ENCODE measurements at places on chromosomes 6 and 20.
A peak's percentile ranks its signal among the peaks of the same experiment; 100 is the strongest.

DNA sequence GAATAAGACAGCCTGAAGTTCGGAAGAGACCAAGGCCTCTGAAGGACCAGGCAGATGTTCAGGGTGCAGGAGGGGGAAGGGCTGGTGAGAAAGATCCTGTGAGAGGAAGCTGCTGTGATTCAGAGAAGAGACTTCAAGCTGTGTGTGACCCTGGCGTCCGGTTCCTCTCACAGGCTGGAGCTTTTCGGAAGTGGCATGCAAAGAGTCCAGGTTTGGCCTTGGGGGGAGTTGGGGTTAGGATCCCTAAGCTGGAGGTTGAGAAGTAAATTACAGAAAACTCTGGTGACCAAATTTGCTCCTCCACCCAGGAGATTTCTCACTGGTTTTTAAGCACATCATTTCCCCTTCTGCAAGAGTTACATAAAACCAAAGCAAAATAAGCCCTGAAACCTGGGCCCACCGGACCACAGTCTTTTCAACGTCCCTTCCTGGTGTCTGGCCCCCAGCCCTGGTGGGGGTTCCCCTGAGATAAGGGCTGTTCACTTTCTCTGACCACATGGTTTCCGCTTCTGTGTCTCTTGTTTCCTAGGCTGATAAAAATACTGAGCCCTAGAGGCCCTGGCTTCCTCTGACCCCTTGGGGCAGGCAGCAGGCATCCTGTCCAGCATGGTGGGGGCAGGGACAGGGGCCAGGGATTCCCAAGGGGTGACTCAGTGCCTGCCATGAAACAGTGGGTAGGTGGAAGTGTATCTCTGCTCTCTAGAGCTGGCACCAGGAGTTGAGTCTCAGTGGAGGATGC lies 12.0 kb upstream of the LTA start:
- DNase-seq: peak; percentile 75

GRCh38 chr6:7673063-7673536 lies 52.8 kb upstream of the BMP6 start:
- DNase-seq: peak; percentile 17

DNA sequence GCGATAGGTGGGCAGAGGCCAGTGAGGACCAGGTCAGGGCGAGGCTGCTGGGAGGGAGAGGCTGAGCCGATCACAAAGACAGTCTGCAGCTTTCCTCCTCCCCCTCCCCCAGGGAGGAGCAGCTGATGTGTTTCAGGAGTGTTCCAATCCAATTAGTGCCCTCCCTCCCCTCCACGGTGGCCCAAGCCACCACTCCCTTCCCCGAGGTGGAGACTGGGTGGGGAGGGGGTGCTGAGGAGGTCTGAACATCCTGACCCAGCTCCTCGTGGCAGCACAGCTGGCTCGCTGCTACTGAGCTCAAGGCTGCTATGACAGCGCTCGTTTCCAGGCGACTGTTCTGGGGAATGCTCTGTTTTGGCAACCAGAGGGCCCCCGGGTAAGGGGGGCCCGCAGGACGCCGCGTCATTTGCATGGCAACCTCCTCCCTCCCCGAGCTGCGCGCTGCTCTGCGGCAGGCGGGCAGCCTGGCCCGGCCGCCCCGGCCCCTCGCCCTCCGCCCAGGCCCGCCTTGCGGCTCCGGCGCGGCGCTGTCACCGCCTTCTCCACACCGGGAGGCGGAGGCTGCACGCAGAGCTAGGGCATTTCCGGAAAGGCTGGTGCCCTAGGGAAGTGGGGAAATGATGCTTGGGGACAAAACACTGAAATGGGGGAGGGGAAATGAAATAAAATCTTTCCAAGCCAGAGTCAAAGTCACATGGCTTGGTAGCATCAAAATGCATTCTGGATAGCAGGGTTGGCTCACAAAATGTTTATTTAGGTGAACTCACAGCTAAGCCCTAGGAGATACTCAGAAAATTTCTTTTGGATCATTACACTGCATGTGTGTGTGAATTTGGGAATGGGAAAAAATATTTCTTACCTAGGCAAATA lies 67.4 kb upstream of the PIM1 start:
- DNase-seq: peak; percentile 97

- no peak for DNase-seq
Measured at GRCh38 chr6:17980329-17980728, 7.1 kb downstream of the KIF13A start.

DNA sequence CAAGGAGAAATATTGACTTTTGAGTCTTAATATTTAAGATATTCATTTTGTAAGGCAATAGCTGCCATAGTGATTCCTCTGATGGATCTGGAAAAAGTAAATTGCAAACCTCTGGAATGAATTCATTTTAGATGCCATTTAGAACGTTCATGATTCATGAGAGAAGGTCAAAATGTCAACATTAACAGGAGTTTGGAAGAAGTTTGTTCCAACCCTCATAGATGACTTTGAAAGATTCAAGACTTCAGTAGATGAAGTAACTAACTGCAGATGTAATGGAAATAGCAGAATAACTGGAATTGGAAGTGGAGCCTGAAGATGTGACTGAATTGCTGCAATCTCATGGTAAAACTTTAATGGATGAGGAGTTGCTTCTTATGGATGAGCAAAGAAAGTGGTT lies 100.9 kb upstream of the CCN2 start:
- no peak for DNase-seq

- no peak for DNase-seq
Measured at GRCh38 chr6:31402324-31403282, 792 bp upstream of the MICA start.

DNA sequence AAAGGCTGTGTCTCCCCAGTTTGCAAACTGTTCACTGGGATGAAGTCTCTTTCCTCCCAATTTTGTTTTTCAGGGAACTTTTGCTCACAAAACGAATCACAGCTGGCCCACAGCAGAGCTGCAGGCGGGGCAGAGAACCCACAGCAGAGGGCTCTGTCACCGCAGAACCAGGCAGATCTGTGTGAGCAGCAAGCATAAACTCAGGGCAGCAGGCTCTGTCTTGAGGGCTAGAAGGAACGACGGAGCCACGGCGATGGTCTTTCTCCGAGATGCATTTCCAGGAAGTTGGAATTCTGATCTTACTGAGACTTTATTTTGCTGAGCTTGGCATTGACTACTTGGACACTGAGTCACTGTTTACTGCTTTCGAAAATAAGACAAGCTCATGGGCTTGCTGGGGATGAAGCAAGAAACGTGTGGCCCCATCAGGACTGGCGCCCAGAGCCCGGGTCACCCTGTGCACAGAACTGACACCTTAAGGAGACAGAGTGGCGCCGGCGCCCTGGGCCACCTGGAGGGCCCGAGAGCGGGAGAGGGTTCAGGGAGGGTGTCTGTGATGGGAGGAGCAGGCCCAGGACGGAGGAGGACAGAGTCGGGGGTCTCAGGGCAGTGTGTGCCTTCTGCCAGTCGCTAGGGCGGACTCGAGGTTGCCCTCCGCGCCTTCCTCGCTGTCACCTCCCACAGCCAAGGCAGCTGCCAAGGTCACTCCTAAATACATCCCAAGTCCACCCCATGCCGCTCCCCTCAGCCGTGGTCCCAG lies 106.3 kb upstream of the NXT1 start:
- DNase-seq: no peak

DNA sequence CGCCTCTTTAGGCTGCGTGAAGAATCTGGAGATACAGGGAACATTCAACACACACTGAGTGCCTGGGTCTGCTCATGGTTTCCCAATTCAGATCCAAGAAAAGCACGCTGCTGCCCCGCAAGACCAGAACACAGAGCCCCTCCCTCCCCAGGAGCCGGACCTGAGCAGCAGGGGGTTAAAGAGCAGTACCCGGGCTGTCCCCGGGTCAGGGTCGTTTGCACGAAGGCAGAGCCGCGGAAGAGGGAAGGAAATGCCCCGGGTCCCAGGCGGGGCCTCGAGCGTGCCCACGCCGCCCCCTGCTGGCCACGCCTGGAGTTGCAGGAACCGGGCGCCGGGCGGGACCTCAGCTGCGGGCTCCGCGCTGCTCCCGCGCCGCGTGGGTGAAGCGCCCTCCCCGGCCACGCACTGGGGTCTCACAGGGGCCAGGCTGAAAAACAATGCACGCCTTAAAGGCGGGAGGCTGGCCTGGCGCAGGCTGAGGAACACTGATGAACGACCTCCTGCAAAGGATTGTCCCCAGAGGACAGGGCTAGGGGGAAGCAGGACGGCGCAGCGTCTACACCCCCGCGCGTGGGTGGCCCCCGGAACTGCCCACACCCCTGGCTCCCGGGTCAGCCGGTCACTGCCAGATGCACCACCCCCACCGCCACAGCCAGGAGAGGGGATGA lies 48.9 kb downstream of the ANKRD60 start:
- peak; percentile 83 for DNase-seq

DNA sequence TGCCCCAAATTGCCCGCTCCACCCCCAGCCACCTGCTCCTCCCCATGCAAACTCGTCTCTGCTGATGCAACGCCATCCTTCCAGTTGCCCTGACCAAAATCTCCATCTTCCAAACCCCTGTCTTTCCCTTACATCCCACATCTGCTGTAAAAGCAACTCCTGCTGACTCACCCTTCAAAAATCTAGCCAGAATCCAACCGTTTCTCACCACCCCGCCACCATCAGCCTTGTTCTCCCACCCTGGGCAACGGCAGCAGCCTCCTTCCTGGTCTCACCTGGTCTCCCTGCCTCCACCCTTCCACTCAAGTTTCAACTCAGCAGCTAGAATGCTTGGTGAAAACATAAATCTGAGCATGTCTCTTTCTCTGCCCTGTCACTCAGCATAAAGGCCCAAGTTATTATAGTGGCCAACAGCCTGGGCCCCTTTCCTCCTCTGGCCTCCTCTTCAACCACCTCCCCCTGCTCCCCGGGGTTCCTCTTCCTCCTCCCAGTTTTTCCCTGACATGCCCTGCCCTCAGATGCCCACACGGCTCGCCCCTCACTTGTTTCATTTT lies 7.2 kb upstream of the SYNJ2 start:
- peak; percentile 40 for DNase-seq

DNA sequence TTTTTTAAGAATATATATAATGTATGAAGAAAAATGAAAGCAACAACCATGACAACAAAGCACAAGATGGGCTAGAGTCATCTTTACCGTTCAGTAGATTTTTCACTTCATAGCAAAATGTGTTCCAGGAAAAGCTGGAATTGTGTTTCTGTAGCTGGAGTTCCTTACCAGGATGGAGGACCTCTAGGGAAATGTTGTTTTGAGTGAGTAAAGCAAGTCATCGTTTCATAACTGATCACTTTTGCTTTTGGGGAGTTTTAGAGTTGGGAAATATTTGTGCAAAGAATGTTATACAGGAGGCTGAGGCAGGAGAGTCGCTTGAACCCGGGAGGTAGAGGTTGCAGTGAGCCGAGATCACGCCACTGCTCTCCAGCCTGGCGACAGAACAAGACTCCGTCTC lies 151.6 kb downstream of the SASH1 start:
- DNase-seq: no peak

GRCh38 chr20:45247865-45248264 lies 6.5 kb downstream of the SLPI start:
- DNase-seq: no peak

DNA sequence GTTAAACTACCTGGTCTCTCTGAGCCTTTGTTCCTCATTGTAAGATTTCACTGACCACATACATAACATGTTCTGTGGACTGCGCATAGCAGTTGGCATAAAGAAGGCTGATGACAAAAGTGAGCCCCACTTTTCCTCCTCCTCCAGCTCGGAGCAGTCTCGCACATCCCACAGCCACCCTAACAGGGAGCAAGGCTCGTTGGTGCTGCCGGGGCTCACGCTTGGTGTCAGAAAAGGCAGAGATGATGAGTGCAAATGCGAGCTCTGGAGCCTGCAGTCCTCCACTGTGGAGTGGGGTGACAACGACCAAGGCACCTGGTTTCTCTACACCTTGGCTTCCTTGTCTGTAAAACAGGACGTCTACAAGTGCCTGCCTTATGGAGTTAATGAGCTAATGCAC lies 9.7 kb downstream of the TGM3 start:
- DNase-seq: no peak

GRCh38 chr6:27414996-27415395 lies 26.4 kb downstream of the ZNF391 start:
- no peak for DNase-seq

- no peak for DNase-seq
Measured at GRCh38 chr20:37343212-37343993, 2.5 kb upstream of the SRC start.

- DNase-seq: no peak
Measured at GRCh38 chr6:14616656-14617055, 499.1 kb downstream of the CD83 start.

- DNase-seq: peak; percentile 53
Measured at GRCh38 chr6:136326038-136326553, 36.5 kb upstream of the BCLAF1 start.

- peak; percentile 58 for DNase-seq
Measured at GRCh38 chr6:142900227-142900971, 44.6 kb downstream of the HIVEP2 start.

GRCh38 chr6:168078175-168078942 lies 653 bp downstream of the FRMD1 start:
- no peak for DNase-seq

GRCh38 chr20:54040531-54040930 lies 29.9 kb downstream of the BCAS1 start:
- no peak for DNase-seq

DNA sequence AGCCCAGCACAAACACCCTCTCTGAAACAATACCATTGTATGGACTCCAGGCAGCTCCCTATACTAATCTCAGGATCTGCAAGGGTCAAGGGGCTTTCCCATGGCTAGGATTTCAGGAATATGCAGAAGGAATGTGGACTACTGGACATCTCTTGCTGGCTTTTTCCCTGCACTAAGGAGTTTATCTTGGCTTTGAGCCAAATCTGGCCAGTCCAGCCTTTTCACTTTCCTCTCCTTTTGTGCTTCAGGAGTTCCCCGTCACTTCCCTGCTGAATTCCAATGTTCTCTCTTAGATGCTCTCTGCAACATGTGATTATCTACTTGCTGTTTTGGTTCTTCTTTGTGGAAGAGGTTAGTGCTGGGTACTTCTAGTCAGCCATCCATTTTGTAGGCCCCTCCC lies 568.2 kb downstream of the HDGFL1 start:
- peak; percentile 61 for DNase-seq

GRCh38 chr6:16718356-16718755 lies 42.9 kb downstream of the ATXN1 start:
- no peak for DNase-seq

GRCh38 chr6:154229786-154230185 lies 126.8 kb downstream of the IPCEF1 start:
- no peak for DNase-seq

Measured in astrocyte of the hippocampus (primary cell).